ENCODE measurements at places on chromosomes 12 and 14.

- no peak for DNase-seq
Measured at GRCh38 chr12:82527165-82527780, 159.4 kb upstream of the TMTC2 start.

DNA sequence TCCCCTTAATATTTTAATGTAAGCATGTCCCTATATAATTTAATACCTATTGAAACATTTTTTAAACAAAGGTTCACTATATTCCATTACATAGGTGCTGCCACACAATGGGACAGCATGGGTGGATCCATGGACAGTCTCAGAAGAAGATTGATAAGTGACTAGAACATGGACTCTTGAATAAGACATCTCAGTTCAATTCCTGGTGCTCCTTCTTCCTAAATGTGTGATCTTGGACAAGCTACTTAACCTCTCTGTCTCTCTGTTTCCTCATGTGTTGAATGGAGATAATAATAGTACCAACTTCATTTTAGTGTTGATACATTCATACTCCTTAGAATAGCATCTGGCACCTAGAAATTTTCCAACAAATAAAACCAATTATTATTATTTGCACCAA, 1.1 kb upstream of the ART4 start:
- DNase-seq: no peak

GRCh38 chr12:101539148-101539547, 55.6 kb upstream of the MYBPC1 start:
- DNase-seq: no peak

GRCh38 chr12:130965668-130966067, 12.0 kb downstream of the ADGRD1 start:
- DNase-seq: no peak

GRCh38 chr14:51867741-51868140, 7.3 kb downstream of the GNG2 start:
- no peak for DNase-seq

GRCh38 chr14:74911704-74912103, 11.4 kb downstream of the RPS6KL1 start:
- no peak for DNase-seq

DNA sequence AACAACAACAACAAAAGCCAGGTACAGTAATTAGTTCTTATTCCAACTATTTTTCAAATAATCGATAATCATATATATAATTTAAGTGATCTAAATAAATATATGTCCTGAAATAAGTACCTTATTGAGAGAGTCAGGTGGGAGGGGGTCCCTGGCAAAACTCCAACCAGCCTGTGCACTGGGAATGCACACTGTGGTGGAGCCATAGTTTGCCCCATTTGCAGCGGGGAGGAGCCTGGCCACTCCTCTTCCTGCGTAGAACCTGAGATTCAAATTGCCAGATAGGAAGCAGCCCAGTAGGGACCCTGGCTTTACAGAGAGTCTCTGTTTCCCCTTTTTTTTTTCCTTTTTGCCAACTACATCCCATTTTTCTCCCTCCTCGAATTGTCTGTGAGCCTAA, 26.4 kb downstream of the CPNE8 start:
- no peak for DNase-seq

GRCh38 chr14:79570648-79571047, 640.7 kb downstream of the DIO2 start:
- no peak for DNase-seq

GRCh38 chr12:89817501-89818226, 109.0 kb upstream of the ATP2B1 start:
- no peak for DNase-seq

DNA sequence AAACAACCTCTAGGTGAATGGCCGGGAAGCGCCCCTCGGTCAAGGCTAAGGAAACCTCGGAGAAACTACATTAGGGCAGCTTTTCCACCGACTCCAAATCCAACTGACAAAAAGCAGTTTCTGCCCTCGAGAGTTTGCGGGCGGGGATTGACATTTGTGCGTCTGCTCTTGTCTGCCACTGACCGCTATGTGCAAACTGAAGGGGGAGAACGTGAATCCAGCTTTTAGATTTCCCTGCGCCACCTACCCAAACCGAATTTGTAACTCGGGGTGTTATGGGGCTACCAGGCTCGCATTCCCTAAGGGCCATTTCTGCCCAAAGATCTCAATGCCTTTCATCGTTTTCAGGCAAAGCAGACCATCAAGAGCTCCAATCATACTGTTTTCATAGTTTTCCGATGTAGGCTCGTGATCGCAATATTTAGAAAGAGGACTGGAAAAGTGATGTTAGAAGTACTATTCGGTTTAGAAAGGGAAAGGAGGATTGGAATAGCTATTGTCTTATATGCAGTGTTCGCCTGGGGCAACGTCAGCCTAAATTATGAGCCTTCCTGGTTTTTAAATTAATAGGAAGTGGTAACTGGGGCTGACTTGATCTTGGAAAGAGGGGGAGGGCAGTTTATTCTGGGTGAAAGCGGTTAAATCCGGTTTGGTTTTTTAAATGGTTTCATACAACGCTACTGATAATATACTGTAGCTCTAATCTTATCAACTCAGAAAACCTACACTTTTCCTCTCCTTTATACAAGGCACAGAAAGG, 45.4 kb downstream of the BCAT1 start:
- DNase-seq: no peak

GRCh38 chr12:132834181-132834711, 5.6 kb upstream of the GOLGA3 start:
- no peak for DNase-seq

GRCh38 chr12:29781705-29782266, 2.0 kb downstream of the TMTC1 start:
- DNase-seq: no peak

DNA sequence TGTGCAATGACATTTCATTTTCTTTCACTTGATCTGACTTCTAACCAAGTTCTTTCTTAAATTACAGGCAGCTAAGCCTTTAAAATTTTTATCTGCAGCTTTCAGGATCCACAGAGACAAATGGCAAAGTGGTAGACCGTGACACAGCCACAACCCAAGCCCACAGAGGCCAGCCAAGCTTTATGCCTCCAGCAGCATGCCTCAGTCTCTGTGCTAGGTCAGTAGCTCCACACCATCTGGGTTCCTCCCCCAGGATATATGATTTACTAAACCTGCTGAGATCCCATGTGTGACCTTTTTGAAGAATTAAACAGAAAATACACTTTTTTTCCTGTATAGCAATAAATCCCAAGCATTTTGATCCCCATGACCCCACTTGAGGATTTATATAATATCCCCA, 290.4 kb upstream of the CAND1 start:
- no peak for DNase-seq

- no peak for DNase-seq
Measured at GRCh38 chr14:49314737-49315136, 271.4 kb downstream of the RPS29 start.

DNA sequence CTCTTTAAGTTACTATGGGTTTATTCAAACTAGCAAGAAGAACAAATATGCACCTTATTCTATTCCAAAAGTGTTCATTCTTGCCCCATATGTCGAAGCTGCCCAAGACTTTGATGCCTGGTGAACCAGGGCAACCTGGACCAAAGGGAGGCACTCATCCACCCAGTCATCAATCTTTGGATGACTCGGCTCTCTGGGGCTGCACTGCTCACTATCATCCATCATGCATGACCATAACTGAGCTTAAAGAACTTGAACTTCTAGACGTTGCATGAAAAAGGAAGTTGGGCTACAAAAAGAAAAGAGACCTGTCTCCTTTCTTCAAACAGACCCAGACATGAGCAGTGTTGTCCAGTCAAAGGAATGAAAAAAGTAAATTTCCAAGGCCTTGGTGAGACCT, 1.2 kb downstream of the KRT4 start:
- DNase-seq: no peak

DNA sequence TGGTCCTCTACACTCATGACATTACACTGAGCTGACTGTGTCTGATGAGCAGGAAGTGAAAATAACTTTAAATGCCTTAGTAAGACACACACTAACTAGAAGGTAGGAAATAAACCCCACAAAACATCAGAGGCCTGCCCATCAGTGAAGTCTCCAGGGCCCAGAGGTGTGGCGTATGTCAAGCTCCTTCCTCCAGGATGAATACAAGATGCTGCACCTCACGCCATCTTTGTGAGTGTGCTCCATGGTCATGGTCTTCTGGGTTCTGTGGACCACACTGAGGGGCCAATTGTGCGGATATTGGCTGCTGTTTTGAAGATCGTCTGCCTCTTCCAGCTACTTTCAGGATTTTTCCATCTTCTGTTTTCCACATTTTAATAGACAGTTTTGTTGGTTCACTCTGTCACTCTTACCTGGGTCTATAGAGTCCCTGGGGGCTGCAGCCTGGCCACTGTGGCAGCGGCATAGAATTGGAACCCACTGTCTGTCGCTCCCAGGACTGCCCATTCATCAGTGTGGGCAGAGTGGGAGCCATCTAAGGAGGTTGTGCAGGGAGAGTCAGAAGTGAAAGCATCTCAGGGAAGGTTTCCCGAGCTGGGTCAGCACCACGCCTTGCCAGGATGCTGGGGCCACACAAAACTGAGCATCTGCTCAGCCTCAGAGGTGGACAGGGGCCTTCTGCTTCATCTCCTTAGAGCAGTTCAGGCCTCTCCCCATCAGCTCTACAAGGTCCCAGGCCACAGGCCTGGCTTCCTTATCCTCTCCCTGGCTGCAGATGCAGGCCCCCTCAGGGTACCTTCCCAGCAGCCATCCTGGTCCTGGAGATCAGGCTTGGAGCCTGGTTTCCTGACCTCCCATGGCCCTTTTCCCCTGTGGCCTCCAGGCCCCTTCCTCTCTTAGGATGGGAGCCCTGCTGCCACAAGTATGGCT, 57.5 kb upstream of the C14orf180 start:
- DNase-seq: no peak

DNA sequence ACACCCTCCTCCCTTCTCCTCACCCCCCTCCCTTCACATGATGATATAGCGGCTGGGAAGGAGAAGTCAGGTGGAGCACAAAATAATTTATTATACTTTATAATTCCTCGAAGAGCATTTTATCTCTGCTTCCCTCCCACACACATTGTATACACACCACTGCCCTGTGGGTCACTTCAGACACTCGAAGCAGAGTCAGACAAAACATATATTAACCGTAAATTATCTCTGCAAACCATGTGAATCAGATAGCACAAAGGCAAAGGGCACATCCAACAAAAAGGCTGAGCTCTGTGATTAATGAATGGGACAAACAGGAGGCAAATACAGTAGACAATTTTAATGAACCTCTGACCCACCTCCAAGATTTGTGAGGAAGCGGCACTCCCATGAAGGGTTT, 450.7 kb downstream of the GALC start:
- no peak for DNase-seq

DNA sequence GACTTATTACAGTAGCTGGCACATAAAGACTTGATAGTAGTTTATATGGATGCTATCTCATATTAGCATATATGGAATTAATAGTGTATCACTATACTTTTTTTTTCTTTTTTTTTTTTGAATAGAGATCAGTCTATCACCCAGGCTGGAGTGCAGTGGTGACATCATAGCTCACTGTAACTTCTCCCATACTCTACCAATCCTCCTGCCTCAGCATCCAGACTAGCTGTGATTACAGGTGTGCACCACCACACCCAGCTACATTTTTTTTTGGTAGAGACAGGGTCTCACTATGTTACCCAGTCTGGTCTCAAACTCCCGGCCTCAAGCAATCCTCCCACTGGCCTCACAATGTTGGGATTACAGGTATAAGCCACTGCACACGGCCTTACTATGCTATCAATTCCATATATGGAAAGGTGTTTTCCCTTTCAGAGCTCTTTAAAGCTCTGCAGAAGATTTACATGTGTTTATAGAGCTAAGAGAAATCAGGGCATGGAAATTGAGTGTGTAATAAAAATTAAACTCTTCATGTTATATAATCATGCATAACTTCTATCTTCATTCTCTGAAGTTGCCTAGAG, 1.8 kb upstream of the TBK1 start:
- DNase-seq: no peak

DNA sequence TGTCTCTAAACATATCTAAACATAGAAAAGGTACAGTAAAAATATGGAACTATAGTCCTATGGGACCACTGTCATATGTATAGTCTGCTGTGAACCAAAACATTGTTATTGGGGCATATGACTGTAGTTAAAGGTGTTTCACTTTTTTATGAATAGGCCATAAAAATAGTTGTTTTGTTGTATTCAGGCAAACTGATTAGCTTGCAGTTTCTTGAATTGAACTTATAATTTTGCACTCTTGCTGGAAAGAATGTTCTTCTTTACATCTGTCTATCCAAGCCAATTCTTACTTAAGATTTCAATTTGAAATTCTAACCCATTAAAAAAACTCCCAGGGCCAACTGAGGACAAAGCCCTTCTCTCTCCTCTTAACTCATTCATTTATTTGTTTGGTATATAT, 234.1 kb downstream of the NOVA1 start:
- DNase-seq: no peak

DNA sequence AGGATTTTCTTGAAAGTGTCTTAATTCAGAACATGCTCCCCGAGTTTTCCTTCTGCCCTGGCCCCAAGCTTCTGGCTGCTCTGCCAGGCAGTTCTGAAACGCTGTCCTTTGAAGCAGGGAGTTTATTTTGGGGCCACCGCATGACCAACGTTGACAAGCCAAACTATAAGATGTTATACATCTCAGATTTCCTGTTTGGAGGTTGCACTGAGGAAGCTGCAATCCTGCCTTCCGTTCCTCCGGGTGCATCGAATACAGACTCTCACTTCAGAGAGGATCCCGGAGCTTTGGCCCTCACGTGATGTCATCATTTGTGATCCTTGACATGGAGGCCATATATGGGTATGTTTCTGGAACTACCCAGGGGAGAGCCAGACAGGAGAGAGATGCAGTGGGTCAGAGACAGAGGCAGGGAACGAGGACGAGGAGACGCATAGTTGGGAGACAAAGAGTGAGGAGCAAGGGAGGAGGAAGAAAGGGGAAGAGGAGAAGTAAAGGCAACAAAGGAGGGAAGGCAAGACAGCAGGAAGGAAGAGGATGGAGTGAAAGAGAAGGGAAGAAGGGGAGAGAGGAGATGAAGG, at the start of gene ASB2:
Gene ASB2, minus strand, starts transcription at position 94 of the 581 bp plus-strand sequence. CDS start 12,031 bp downstream, outside the sequence.
- DNase-seq: no peak

DNA sequence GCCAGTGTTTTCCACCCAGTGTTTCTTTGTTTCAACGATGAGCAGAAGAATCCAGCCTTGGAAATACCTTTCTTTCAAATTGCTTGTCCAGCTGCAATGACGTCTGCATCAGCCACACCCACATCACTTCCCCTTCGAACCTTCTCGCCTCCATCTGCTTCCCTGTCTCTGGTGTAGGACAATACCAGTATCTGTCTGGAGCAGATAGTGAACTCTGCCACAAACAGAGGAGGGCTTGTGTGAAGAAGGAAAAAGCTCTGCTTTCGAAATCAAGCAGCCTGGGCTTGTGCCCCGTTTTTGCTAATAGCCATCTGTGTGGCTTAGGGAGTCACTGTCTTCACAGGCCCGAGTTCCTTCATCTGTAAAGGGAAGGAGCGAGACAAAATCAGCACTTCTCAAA, 415.4 kb downstream of the ZFP36L1 start:
- DNase-seq: no peak

- no peak for DNase-seq
Measured at GRCh38 chr14:25394356-25394755, 344.4 kb upstream of the STXBP6 start.

- no peak for DNase-seq
Measured at GRCh38 chr14:50875359-50876070, 3.7 kb downstream of the ABHD12B start.

All from ecto neural progenitor cell (in vitro differentiated cells).